ENCODE measurements at places on chromosomes 2 and 18. TPM values are rescaled to one million over a fixed set of nuclear protein-coding genes. Genes with fewer than 3 reads are reported as not detected.
A peak's percentile ranks its signal among the peaks of the same experiment; 100 is the strongest.

The IL36G gene
- total RNA-seq, result not detected

The SLC20A1 gene
- 136 TPM for total RNA-seq

The DNAJC5G gene
- total RNA-seq, result not detected

The C18orf63 gene
- not detected for total RNA-seq

DNA sequence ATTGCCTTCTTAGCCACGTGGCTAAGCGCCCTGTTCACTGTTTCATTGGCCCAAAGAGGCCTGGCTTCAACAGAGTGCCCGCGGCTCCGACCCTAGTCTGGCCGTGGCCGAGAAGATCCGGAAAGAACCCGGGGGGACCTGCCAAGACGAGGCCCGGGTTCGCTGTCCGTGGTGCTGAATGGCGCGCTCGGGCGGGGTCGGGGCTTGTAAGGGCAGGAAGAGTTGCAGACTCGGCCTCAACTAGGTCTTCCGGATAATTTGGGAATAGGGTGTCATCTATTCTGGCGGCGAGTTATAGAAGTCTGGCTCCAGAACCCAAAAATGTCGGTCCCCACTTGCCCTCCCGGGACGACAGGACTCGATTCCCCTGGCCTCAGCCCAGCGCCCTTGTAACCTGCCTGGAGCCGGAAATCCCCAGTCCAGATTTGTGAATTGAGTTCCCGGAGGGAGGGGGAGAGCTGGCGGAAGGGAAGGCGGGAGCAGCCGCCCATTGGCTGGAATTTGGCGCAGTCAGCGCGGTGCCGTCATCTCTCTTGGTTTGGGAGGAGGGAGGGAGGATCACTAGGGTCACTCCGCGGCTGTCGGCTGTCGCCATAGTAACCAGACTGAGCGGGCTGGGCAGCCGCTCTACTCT, 3.5 kb downstream of the CDK5R2 start:
- H3K27me3 ChIP-seq, result peaks cover 27% of the 10 kb centered on the region
- H3K4me1 ChIP-seq, result peaks cover 31% of the 10 kb centered on the region
- H3K4me3 ChIP-seq, result no peak overlapping the region
- peak; percentile 71 for DNase-seq
- no peaks in the 10 kb centered on the region for H3K36me3 ChIP-seq

DNA sequence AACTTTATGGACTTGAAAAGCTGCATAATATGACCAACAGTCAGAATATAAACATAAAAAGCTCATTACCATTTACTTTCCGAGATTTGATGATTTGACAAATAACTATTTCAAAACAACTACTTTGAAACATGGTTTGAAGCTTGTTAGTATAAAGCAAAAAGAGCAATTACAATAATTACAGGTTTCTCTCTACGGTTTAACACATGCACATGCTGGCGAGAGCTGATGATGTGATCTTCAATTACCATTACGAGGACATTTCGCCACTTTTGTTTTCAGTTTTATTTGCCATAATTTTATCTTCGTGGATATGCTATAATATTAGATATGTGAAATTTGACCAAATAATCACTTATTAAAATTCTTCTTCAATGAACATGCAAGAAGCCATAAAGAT, 270.1 kb downstream of the TCF4 start:
- H3K4me1 ChIP-seq, result no peaks in the 10 kb centered on the region
- no peaks in the 10 kb centered on the region for H3K27me3 ChIP-seq
- H3K27ac ChIP-seq, result no peak overlapping the region

DNA sequence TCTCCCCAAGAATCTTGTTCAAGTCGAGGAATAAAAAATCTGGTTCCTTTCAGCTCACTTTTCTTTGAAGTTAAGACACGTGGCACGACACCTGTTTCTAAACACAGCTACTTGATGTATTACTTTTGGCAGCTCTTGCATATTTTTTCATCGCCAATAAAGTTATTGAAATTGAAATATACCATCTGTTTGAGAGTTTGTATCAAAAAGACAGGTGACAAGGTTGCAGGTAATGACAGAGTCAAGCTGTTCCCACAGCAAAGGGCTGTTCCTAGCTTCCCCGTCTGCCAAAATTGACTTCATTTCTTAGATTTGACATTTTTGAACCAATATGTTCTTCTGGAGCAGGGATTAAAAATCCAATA, 5.5 kb upstream of the GPR45 start:
- H3K27ac ChIP-seq, result no peak overlapping the region
- H3K27me3 ChIP-seq, result peaks cover 52% of the 10 kb centered on the region
- H3K4me3 ChIP-seq, result no peak overlapping the region
- peaks cover 12% of the 10 kb centered on the region for H3K4me1 ChIP-seq
- no peaks in the 10 kb centered on the region for H3K36me3 ChIP-seq

- H3K4me3 ChIP-seq, result no peak overlapping the region
- peaks cover 5% of the 10 kb centered on the region for H3K27me3 ChIP-seq
- H3K4me1 ChIP-seq, result no peaks in the 10 kb centered on the region
- no peaks in the 10 kb centered on the region for H3K36me3 ChIP-seq
These were observed 107.5 kb upstream of the TEX51 start for GRCh38 chr2:126790987-126791780.
